ENCODE measurements at places on chromosomes 13 and 19. TPM values are rescaled to one million over a fixed set of nuclear protein-coding genes. Genes with fewer than 3 reads are reported as not detected.

The RPS15 gene
- 892 TPM for polyA plus RNA-seq

The SPIB gene
- polyA plus RNA-seq: 0.99 TPM

The TIMM44 gene
- polyA plus RNA-seq: 59.3 TPM

The ZIC2 gene
- 0.18 TPM for polyA plus RNA-seq

The GAPDHS gene
- polyA plus RNA-seq: not detected

The C19orf67 gene
- not detected for polyA plus RNA-seq

The HIF3A gene
- 39.6 TPM for polyA plus RNA-seq

The PDCD2L gene
- 15.3 TPM for polyA plus RNA-seq

The SLC44A2 gene
- polyA plus RNA-seq: 175 TPM

DNA sequence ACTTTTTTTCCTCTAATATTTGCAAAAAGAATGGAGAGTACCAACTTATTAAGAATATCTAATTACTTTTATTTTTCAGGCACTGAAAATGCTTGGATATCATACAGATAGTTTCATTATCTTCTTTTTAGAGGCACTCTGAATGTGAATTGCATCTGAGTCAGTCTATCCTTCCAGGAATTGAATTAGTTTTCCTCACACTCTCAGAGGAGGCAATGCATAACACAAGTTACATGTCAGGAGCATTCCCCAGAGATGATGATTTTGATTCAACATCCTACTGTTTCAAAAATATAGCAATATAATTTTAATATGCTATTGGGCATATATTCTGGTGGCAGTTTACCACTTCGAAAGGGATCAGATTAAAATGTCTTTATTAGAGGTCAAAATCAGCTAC is 1315.4 kb downstream of the PCDH9 start:
- no peak for DNase-seq

GRCh38 chr13:113367771-113368170 is 3.8 kb upstream of the GRTP1 start:
- DNase-seq: no peak

GRCh38 chr19:23286477-23286876 is 36.3 kb upstream of the ZNF724 start:
- DNase-seq: no peak

GRCh38 chr13:62250501-62251201 is 835.0 kb upstream of the PCDH20 start:
- no peak for DNase-seq

DNA sequence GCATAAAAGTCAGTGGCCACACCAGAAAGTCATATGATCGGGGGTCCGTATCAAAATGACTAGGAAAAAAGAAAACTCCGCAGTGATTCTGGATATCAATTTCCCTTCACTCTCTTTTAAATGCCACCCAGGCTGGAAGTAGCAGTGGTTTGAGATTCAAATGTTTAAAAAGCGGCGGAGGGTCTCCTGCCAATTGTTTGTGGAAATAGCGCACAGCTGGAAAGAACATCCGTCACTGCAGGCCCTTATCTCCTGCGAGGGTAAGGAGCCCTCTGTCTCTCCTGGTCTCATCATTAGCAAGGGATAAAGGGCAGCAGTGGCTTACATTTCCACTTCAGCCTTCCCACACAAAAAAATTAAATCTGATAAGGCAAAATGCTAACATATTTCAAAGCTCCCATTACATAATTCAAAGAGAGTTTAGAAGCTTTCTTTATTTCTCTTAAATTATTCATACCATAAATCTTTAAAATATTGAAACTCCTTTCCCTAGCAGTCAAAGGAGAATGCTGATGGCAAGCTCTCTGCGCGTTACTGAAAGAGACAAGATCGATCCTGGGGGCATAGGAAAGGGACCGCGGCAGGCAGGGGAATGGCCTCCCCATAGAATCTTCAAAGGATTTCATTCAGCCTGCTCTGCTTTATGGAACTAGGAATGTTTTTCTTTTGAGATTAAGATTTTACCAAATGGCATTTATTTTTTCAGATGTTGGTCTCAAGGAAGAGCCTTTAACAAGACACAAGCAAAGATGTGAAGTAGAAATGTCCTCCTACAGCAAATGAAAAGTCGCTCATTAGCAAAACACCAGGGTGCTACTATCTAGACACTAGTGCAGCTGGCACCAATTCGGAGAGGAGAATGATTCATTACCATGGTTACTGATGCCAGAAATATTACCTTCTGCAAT is 35.0 kb downstream of the AMER2 start:
- DNase-seq: no peak

DNA sequence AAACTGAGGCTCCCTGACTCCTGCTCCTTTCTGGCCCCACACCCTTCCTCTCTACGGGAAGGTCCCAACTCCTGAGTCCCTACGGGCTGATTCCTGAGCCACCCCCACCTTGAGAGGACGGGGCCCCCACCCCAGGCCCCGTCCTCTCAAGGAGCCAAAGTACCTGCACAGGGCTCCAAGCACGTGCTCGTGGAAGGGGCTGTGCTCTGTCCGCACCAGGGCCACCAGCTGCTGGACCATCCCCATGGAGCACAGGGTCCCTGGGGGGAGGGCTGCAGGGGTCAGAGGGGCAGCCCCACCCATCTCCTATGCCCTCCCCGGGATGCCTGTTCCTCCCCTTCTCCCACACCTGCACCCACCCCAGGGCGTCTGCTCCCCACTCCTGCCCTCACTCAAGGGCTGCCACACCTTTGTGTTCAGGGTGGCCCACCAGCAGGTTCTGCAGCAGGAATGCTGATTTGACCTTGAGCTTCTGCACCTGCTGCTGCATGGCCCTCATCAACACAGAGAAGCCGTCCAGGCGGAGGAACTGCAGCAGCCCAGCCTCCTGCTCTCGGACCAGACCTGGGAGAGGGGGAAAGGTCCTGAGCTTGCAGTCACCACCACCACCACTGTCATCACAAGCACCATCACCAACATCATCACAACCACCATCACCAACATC is 7.0 kb upstream of the PPP6R1 start:
- no peak for DNase-seq

- DNase-seq: no peak
These were observed 10.3 kb downstream of the ZNF787 start for GRCh38 chr19:56110515-56111448.

- DNase-seq: no peak
These were observed 56.1 kb downstream of the PSPC1 start for GRCh38 chr13:19726611-19727010.

- DNase-seq: no peak
These were observed 2139.9 kb downstream of the PCDH9 start for GRCh38 chr13:65090186-65090585.

- no peak for DNase-seq
These were observed 2.3 kb downstream of the MIDN start for GRCh38 chr19:1250437-1251260.

DNA sequence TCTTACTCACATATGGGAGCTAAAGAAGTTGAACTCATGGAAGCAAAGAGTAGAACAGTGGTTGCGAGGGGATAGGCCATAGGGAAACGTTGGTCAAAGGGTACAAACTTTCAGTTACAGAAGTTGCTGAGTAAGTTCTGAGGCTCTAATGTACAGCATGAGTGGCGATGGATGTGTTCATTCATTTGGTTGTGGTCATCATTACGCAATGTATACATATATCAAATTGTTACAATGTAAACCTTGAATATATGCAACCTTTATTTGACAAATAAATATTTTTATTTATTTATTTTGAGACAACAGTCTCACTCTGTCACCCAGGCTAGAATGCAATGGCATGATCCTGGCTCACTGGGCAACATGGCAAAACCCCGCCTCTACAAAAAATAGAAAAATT is 38.7 kb downstream of the ZIC5 start:
- DNase-seq: no peak

- no peak for DNase-seq
These were observed 46.3 kb downstream of the CCNE1 start for GRCh38 chr19:29858000-29858596.

- no peak for DNase-seq
These were observed 857.4 kb downstream of the OLFM4 start for GRCh38 chr13:53885997-53886396.

- DNase-seq: no peak
These were observed 29.1 kb downstream of the NFIX start for GRCh38 chr19:13024126-13024950.

DNA sequence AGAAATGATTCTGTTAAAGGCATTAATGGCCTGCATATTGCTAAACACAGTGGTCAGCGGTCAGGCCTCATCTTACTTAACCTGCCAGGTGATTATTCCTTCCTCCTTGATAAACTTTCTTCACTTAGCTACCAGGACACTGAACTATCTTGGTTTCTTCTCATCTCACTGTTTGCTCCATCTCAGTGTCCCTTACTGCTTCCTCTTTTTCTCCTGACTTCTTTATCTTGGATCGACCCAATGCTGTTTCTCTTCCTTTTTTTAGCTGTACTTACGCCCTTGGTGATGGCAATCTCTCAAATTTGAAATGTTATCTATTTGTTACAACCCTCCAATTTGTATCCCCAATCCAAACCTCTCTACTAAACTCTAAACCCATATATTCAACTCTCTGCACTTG is 7.8 kb upstream of the CLC start:
- DNase-seq: no peak

- DNase-seq: no peak
These were observed 363 bp downstream of the SPIB start for GRCh38 chr19:50419022-50419579.

- DNase-seq: no peak
These were observed 8.9 kb downstream of the FLT1 start for GRCh38 chr13:28485996-28486543.

- DNase-seq: no peak
These were observed 11.2 kb upstream of the PDCD2L start for GRCh38 chr19:34393031-34393430.

- no peak for DNase-seq
These were observed 2.7 kb upstream of the CAPNS1 start for GRCh38 chr19:36136964-36137686.

GRCh38 chr19:44814517-44814916 is 5.6 kb downstream of the BCAM start:
- no peak for DNase-seq
